ENCODE measurements at places on chromosomes 16 and 17.

GRCh38 chr17:66975614-66976378 is 11.3 kb downstream of the CACNG4 start:
- DNase-seq, result no peak

GRCh38 chr17:3636908-3637373 is 381 bp downstream of the CTNS start:
- DNase-seq, result no peak

- no peak for DNase-seq
Measured at GRCh38 chr16:81307770-81308169, 7.0 kb upstream of the GAN start.

DNA sequence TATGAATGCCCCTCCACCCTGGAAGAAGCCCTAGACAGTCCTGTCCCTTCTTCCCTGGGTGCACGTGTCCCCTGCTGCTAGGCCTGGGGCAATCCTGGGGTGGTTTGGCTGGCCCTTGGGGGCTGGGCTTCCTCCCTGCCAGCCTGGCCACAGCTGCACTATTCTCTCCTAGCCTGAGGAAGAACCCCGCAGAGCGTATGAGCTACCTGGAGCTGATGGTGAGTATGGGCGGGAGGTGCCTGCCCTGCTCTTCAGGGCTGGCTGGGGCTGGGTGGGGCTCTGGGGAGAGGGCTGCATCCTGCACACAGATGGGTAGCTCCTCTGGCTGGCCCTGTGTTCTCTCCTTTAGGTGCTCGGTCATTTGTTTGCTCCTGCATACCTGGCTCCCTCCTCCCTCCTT is 28.8 kb downstream of the MAP2K3 start:
- no peak for DNase-seq

GRCh38 chr17:50200457-50201275 is 765 bp downstream of the COL1A1 start:
- peak; percentile 45 for DNase-seq

DNA sequence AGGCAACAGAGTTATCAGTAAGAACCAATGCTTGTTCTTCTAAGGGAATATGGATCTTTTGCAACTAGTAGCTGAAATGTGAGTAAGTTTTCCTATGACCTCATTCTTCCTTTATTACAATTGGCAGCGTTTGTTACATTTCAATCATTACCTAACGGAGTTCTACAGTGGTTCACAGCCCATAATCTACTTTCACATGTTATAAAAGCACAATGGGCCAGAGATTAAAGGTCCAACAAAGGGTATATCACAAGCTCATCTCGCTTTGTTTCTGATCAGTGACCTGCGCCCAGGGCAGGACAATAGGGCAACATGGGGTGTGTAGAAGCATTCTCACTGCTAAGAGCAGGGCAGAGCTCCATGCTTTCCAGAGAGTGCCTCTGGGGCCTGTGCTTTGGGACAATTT is 279.9 kb upstream of the DYNLRB2 start:
- no peak for DNase-seq

- DNase-seq, result no peak
Measured at GRCh38 chr17:9878786-9879525, 26.1 kb downstream of the RCVRN start.

DNA sequence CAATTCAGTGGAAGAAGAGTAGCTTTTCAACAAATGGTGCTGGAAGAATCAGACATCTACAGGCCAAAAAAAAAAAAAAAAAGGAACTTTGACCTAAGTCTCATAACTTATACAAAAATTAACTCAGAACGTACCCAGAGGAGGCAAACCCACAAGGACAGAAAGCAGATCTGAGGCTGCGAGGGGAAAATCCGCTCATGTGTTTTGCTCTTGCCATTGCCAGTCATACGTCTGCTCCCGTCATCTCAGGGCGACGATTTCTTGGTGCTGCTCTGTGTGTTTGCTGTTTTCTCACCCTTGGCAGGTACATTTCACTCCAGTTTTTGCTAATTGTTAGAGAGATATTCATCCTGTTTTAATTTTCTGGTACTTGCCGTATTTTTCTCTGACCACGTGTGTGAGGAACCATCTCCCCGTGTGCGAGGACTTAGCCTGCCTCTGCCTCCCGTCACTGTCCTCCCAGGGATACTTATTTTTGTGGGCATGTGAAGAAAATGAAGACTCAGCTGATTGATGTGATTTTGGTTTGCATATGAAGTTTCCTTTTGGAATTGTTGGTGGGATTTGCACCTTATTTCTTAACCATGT is 33.4 kb upstream of the ACSF3 start:
- DNase-seq, result no peak

GRCh38 chr16:28013392-28013791 is 50.1 kb downstream of the GSG1L start:
- no peak for DNase-seq

DNA sequence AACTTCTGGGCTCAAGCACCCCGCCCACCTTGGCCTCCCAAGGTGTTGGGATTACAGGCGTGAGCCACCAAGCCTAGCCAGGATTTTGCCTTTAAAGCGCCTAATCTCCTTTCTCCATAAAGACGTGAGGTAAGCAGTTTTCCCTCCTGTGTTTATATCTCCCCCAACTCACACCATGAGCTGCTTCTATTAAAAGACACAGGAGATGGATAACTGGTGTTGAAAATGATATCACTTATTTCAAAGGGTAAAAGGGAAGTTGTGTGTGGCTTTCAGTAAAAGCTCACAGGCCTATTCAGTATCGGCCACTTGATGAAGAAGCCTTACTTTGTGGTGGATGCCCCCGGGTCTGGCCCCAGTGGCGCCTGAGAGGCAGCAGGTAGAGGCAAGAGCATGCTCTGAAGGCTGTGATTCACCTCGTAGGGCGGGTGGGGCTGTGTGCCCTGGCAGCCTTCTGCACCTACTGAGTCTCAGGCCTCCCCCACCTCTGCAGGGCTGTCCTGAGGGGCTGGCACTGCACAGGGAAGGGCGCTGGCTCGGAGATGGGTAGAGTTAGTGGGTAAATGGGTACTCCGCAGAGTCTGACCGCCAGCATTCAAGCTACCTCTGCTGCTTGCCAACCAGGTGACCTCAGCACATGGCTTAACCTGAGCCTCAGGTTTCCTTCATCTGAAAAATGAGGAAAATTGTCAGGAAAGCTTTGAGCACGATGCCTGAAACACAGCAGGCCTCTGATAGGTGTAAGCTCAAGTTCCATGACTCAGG is 146.8 kb downstream of the CLEC16A start:
- DNase-seq, result no peak

GRCh38 chr17:43907425-43907981 is at the start of gene MPP2:
Gene MPP2 (minus strand): TSS chr17:43907536. CDS start chr17:43904460, 3,076 bp downstream.
- no peak for DNase-seq

DNA sequence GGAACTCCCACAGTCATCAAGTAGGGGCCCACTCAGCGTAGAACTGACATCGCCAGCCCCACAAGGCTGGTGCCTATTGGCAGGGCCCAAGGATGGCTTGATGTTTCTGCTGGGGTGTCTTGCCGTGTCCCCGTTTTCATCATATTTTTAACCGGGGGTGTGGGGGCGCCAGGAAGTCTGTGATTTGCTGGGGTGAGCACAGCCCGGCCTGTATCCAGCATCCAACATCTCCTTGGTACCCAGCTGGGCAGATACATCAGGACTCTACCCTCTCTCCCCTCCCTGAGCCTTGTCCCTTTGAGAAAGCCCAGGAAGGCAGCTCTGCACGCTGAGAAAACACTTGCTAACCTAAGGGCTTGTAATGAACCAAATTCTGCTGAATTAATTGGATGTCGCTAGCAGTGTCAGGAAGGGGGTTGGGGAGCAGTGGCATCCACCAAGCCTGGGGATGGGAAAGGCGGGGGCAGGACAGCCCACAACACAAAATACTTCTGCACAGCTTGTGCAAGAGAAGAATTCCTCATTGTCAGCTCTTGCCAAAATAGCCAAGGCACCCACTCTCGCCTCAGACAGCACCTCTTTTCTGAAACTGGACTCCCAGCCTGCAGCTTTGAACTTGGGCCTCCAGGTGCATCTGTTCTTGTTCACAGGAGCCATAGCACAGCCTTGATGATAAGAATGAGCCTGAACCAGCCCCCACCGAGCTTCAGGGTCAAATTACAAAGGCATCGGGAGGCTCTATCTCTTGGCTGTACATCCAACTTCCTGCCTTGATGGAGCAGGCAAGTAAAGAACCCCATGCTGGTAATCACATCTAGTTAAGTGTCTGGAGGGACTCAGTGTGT is 63.7 kb upstream of the LYRM9 start:
- no peak for DNase-seq

DNA sequence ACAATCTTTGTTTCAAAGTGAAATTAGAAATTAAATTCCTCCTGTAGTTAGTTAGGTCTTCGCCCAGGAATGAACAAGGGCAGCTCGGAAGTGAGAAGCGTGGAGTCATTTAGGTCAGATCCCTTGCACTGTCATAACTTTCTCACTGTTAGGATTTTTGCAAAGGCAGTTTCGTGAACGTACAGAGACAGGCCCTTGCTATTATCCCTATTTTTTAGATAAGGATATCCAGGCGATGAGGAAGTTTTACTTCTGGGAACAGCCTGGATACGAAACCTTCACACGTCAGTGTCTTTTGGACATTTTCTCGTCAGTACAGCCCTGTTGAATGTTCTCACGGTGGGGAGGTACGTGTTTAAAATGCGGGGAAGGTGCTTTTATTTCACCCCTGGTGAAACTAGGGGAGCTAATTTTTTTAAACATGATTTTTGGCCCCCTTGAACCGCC is 318 bp upstream of the RBL2 start:
- no peak for DNase-seq

DNA sequence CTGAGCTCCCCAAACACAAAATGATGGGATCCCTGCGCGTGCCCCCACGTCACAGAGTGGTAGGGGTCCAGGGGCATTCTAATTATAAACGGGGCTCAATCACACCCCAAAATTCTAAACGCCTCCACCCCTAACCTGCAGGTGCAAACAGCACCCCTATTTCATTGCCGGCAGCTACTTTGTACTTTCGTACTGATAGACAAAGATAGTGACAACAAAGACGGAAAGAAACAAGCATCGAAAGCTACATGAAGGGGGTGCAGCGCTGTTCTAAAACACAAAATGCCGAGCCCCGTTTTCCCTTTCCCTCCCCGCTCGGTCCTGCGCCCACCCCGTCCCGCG is 13.9 kb downstream of the MIS12 start:
- DNase-seq, result no peak

DNA sequence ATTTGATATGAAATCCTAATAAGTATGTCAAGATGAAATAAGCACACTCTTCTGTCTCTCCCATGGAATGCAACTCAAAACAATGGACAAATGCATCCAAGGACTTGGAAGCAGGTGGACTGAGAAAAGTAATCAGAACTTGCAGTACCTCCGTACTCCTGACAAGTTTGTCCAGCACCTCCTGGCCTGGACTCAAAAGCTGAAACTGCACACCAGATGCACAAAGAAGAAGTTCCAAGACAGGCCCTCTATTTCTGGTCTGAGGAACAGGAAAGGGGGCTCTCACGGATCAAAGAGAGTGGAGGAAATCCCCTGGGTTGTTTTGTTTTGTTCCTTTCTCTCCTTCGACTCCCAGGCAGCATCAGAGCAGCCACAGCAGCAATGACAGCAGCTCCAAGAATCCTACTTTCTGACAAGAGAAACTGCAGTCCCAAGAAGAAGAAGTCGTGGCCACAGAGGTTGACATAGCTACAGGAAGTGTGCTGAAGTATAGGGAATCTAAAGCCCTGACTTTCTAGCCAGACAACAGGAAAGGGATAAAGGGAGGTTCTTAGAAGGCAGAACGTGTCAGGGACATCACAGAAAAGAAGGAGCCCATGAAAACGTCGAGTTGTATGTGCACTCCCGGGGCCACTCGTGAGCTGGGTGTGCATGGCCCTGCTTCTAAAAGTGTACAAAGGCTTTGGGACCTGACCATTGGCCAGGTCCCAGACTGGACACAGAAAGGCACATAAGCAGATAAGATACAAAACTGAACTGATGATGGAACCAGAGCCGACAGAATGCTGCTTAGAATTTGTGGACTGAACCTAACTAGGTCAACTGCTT is 29.3 kb downstream of the AKAP10 start:
- no peak for DNase-seq
